Dermis microvascular lymphatic vessel endothelial cell (primary cell): ENCODE measurements at places on chromosomes 7 and 10. TPM values are rescaled to one million over a fixed set of nuclear protein-coding genes. Genes with fewer than 3 reads are reported as not detected.
A peak's percentile ranks its signal among the peaks of the same experiment; 100 is the strongest.

ZNF467 gene
- 4.5 and 8.0 TPM in 2 replicates for total RNA-seq

- DNase-seq: no peak
These were observed 13.9 kb upstream of the AGR2 start for GRCh38 chr7:16818732-16819131.

- DNase-seq: no peak
These were observed 18.6 kb downstream of the PALD1 start for GRCh38 chr10:70497120-70497545.

FEZF1 gene
- total RNA-seq: not detected in 2 replicates

GRCh38 chr7:136665878-136666509 is 202.5 kb upstream of the CHRM2 start:
- no peak for DNase-seq

CNTNAP2 gene
- total RNA-seq: 0.25 and 2.8 TPM in 2 replicates

GRCh38 chr7:77985974-77986339 is 187.4 kb downstream of the PHTF2 start:
- no peak for DNase-seq

DNA sequence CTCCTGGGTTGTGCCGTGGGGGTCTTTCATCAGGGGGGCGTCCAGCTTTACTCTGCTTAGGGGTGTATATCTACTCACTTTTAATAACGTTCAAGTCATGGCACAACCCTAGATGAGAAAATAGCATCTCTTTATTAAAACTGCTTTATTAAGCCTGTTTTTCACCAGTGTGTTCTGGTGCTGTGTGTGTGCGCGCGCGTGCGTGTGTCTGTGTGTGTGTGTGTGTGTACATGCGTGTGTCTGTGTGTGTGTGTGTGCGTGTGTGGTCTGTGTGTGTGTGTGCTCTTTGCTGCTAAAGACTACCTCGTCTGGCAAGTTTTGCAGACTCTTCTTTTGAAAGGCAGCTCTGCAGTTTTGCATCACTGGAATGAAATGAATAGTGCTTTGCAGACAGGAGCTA is 390.9 kb upstream of the MKI67 start:
- DNase-seq: no peak

GRCh38 chr10:14884082-14884481 is 5.4 kb downstream of the SUV39H2 start:
- no peak for DNase-seq

GRCh38 chr10:12420530-12421120 is 71.3 kb downstream of the CAMK1D start:
- no peak for DNase-seq

DNA sequence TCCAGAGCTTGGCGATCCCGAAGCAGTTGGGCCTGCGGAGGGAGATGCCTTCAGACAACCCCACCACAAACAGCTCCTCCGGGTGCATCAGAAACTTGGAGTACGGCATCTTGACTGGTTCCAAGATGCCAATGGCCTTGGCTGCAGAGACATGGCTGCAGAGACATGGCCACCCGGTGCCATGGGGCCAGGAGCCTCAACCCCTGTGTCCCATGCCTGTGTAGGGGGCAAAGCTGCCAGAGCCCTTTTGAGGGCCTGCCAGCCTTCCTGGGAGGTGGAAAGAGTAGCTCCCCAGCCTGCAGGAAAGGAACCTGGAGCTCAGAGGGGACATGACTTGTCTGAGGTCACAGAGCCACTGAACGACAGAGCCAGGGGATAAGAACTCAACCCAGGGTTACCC is 83.5 kb downstream of the RABGEF1 start:
- no peak for DNase-seq

- DNase-seq: no peak
These were observed 100.8 kb upstream of the DOCK1 start for GRCh38 chr10:126804396-126804795.

SFTPA2 gene
- not detected in 2 replicates for total RNA-seq

- no peak for DNase-seq
These were observed 12.5 kb upstream of the CALD1 start for GRCh38 chr7:134766779-134767519.

DNA sequence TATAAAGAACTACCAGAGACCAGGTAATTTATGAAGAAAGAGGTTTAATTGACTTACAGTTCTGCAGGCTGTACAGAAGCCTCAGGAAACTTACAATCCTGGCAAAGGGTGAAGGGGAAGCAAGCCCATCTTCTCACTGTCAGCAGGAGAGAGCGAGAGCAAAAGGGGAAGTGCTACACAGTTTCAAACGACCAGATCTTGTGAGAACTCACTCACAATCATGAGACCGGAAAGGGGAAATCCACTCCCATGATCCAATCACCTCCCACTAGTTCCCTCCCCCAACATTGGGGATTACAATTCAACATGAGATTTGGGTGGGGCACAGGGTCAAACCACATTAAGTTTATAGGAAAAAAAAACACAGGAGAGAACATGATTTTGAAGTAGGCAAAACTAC is 222.1 kb upstream of the SHH start:
- no peak for DNase-seq

DNA sequence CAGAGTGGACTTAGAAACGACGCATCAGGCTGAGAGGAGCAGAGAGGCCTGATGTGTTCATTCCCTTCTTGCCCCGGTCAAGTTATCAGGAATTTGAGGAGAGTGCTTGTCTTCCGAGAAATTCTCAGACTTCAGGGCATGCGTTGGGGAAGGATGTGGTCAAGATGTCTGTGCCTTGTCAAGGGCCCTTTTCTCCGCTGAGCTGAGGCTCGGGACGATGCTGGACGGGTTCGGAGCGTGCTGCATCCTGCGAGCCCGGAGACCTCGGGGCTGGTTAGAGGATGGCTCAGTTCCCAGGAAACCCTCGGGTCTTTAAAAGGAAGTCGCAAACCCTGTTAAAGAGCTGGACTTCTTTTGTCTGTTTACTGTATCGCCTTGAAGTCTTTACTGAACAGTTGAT is 325.4 kb downstream of the ADARB2 start:
- no peak for DNase-seq

CRPPA gene
- total RNA-seq: 1.2 and 1.8 TPM in 2 replicates

DNA sequence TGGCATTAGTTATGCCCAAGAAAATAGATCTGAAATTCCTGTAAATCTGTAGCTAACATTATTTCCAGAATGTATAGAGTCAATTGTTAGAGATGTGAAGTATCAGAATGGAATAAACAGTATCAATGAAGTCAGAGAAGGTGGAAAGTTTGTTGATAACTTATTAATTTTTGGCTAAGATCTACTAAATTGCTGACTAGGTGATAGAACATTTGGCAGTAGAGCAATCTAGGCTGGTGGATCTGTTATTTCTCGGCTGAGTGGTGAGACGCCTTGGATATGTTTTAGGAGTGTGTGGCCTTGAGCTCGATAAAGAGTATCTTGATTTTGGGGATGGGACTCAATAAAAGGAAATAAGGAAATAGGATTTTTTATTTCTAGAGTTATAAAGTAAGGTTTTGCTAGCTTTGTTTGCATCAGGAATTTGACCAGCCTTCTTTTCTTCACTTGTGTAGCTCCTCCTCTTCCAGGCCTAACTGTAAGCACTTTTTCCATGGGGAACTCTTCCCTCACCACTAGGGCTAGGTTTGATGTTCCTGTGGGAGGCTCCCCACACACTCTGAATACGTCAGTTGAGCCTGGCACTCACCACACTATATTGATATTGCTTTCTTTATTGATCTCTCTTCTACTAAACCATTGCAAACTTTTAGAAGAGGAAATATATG is 86.8 kb upstream of the CSTF2T start:
- DNase-seq: no peak

GRCh38 chr7:108010377-108010776 is 7.4 kb upstream of the LAMB1 start:
- no peak for DNase-seq

- no peak for DNase-seq
These were observed 61.8 kb upstream of the MET start for GRCh38 chr7:116610210-116610609.

- DNase-seq: no peak
These were observed at the start of gene CLEC2L for GRCh38 chr7:139523199-139523941. CLEC2L (plus strand) TSS chr7:139523685; CDS start chr7:139523928, 243 bp downstream.

DNA sequence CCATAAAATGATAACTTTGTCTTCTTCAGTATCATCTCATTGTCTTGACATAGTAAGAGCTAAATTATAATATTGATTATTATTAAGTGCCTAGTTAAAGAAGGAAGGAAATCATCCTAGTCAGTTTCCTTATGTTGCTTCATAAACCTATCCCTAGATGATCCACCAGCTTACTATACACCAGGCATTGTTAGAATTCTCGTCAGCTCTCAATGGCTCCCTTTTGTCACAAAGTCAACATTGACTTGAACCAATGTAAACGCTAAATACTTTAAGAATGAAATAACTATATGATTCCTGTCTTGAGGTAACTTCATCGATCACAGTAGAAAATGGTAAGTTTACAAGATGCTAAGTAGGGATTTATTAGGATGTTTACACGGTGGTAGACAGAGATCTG is 1162.9 kb downstream of the CNTNAP2 start:
- no peak for DNase-seq

- DNase-seq: no peak
These were observed 32.3 kb downstream of the SDHAF3 start for GRCh38 chr7:97149843-97150242.

GRCh38 chr7:127252778-127253280 is at the start of gene GRM8:
GRM8 (minus strand) TSS chr7:127252941.
- peak; percentile 15 for DNase-seq

PRRT4 gene
- not detected in 2 replicates for total RNA-seq
